Activated T-helper 1 cell treated with anti-CD3 and anti-CD28 coated beads, Interleukin-12 subunit alpha, Interleukin-12 subunit beta, Interleukin-2, Interleukin-4 antibody, amounts not matched to agents 30 ng/mL and 10 ng/mL and 1 ng/mL, durations not matched to agents 14 hours and 24 hours and 36 hours (primary cell): ENCODE measurements at places on chromosomes 5 and 9. TPM values are rescaled to one million over a fixed set of nuclear protein-coding genes. Genes with fewer than 3 reads are reported as not detected.

DNA sequence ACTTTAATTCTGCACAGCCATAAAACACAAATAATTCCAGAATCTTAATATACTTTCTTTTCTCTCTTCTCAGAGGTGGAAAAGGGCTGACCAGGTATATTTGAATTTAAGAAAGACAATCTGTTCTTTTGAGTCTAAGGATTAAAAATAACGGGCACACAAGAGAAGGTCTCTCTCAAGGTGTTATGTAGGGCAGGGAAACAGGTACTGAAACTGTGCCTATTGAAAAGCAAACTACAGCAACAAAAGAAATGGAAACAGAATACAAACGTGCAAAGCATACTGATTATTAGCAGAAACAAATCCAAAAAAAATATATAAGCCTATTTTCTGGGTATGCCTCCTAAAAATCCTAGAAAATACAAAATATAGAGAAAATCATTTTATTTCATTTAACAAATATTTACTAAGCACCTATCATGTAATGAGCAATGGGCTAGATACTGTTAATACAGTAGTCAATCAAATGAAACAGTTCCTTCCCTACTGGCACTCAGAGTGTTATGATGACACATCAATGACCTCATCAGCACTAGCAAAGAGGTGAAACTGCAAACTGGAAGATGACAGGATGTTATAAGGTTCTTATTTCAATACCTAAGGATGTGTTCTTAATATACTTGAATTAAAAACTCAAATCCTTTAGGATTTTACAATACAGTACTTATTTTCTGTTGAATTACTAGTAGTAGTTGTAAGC lies 87.7 kb downstream of the AUH start:
- no peak for DNase-seq
- H3K27ac ChIP-seq: no peak overlapping the region
- no peaks in the 10 kb centered on the region for H3K27me3 ChIP-seq
- peaks cover 23% of the 10 kb centered on the region for H3K4me1 ChIP-seq
- H3K4me3 ChIP-seq: no peak overlapping the region

DNA sequence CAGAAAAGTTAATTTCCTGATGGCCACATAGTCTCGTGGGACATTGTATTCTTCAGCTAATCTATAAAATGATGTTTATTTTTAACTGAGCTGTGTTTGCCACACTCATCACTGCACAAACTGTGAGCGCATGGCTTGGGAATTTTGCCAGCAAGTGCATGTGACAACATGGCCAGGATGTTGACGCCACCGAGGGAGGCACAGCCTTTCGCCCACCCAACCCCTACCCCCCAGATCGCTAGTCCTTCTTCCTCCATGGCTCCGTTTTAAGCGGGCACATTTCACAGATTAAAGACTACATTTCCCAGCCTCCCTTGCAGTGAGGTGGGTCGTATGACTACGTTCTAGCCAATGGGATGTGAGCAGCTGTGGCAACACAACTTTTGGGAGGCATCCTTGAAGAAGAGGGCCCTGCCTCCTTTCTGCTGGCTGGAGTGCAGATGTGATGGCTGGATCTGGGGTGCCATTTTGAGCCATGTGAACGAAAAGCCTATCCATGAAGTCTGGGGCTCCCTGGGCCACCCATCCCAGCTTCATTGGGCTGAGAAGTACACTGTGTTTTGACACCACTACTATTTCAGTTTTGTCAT lies 7.9 kb downstream of the NRARP start:
- peaks cover 4% of the 10 kb centered on the region for H3K4me1 ChIP-seq
- peaks cover 37% of the 10 kb centered on the region for H3K27me3 ChIP-seq
- H3K36me3 ChIP-seq: no peaks in the 10 kb centered on the region
- peak overlapping the region; percentile 34 for H3K27ac ChIP-seq
- no peak for DNase-seq
- H3K4me3 ChIP-seq: peak overlapping the region; percentile 49

SPOCK1 gene
- not detected in 2 replicates for total RNA-seq

DNA sequence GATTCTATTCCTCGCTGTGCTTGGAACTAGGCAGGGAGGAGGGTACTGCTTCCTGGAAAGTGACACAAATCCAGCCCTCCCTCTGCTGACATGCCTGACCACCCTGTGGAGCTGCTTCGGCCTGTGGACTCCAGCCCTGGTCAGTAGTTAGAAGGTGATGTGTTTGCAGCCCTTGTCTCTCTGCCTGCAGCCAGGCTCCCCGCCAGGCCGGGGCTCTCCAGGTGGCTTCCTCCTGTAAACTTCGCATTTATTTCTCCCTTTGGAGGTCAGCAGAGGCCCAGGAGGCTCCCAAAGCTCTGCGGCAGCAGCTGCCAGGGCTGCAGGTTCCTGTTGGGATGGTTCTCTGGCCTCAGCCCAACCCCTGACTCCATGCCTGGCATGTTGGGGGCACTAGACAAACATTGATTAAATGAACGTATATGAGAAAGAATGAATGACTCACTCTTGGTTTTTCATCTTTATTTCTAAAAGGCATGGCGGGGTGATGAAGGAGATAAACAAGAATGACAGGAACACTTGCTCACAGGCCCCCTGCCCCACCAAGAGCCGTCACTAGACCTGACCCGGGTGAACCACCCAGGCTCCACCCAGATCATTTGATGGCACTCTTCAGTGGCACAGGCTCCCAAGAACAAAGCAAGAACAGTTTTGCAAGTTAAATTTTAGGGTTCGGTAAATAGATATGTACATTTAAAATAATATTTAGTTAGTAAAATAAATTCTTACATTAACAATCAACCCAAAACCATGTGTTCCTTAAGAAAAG lies 8.4 kb upstream of the IRX2 start:
- peaks cover 3% of the 10 kb centered on the region for H3K36me3 ChIP-seq
- peaks cover 25% of the 10 kb centered on the region for H3K27me3 ChIP-seq
- H3K4me3 ChIP-seq: no peak overlapping the region
- H3K27ac ChIP-seq: no peak overlapping the region
- no peak for DNase-seq
- H3K4me1 ChIP-seq: no peaks in the 10 kb centered on the region

ISL1 gene
- total RNA-seq: not detected in 2 replicates

DNA sequence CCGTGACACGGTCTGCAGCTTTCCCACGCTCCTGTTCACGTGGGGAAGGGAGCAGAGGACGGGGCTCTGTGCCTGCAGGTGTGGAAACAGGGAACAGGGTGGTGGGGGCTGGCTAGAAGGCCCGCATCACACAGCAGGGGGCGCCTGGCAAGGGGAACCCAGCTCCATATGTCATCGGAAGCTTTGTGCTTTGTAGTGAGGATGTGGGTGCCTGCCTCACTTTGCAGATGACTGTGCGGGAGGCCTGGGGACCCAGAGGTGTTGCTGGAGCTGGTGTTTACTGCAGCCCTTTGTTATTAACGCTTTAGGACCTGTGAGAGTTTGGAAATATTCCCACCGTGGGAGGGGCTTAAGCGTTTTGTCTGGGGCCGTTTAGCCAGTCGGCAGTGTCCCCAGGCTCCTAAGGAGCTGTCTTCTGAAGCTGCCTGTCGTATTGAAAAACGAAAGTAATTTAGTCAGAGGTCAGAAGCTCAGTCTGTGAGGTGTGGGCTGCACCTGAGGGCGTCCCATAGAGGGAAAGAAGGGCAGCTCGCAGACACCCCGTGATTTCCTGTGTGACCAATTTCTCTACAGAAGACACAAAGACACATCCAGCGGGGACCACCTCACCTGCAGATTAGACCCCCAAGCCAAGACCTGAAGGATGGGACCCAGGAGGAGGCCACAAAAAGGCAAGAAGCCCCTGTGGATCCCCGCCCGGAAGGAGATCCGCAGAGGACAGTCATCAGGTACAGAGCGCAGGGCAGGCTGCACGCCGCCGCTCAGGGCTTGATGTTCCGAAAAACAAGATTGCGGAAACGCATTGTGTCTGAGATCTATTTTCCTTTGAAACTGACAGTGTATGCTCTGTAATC lies 9.1 kb downstream of the MAN1B1 start:
- peak overlapping the region; percentile 72 for H3K4me3 ChIP-seq
- peaks cover 23% of the 10 kb centered on the region for H3K4me1 ChIP-seq
- DNase-seq: peak; percentile 83
- H3K27ac ChIP-seq: peak overlapping the region; percentile 93
- H3K27me3 ChIP-seq: no peaks in the 10 kb centered on the region

GRCh38 chr9:21585756-21586752 lies 103.9 kb upstream of the IFNE start:
- no peak overlapping the region for H3K4me3 ChIP-seq
- H3K27me3 ChIP-seq: peaks cover under 1% of the 10 kb centered on the region
- H3K27ac ChIP-seq: no peak overlapping the region
- DNase-seq: no peak

DNA sequence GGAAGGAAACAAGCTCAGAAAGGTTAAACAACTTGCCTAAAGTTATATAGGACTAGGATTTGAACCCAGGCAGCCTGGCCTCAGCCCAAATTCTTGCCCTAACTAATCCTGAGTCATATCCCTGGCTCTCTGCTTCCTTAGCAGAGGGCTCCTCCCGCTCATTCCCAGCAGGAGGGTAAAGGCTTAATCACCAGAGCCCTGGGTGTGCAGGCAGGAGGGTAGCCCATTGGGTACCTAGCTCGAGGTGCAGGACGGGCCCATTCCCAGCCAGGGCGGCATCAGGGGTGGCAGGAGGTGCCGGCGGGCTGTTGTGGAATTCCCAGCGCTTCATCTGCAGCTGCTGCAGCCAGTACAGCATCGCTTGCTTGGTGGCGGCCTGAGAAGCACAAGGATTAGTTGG lies 3.9 kb downstream of the TBC1D2 start:
- peaks cover 3% of the 10 kb centered on the region for H3K27me3 ChIP-seq
- DNase-seq: no peak
- no peak overlapping the region for H3K4me3 ChIP-seq
- H3K27ac ChIP-seq: no peak overlapping the region
- no peaks in the 10 kb centered on the region for H3K36me3 ChIP-seq

DNA sequence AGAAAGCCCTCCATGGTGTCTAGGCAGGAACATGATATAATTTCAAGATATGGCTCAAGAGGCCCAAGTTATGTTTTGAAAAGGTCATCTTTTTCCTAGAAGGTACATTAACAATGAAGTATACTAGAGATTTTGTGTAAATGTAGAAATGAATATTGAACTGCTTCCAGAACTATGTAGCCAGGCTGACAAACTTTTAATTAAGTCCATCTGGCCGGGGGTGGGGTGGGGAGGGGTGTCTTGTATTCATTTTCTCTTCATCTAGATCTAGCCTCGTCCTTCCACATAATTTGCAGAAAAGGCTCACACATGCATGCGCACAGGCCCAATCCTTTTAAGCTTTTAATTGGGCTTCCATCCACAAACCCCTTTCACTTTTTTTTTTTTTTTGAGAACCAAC lies 323.3 kb downstream of the ARL15 start:
- DNase-seq: no peak
- H3K4me3 ChIP-seq: no peak overlapping the region
- peaks cover 1% of the 10 kb centered on the region for H3K36me3 ChIP-seq
- H3K27me3 ChIP-seq: no peaks in the 10 kb centered on the region
- H3K27ac ChIP-seq: no peak overlapping the region

DNA sequence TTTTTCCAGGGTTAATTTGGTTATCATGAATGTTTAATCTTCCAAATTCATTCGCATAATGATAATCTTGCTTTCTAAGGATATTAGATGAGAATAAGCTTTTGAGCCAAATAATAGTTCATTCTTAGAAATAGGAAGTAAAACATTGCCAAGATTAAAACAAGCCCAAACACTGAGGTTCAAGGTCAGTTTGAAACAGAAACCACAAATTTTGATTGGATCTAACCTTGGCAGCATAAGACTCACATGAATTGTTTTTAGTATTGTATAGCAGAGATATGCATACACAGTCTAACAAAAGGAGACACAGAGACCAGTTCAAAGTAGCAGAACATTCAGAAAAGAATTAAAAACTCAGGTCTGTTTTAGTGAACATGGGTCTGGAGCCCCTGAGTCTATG lies 43.4 kb upstream of the VCAN start:
- peaks cover 2% of the 10 kb centered on the region for H3K27me3 ChIP-seq
- H3K27ac ChIP-seq: no peak overlapping the region
- H3K4me1 ChIP-seq: no peaks in the 10 kb centered on the region
- no peak for DNase-seq
- H3K4me3 ChIP-seq: no peak overlapping the region

DNA sequence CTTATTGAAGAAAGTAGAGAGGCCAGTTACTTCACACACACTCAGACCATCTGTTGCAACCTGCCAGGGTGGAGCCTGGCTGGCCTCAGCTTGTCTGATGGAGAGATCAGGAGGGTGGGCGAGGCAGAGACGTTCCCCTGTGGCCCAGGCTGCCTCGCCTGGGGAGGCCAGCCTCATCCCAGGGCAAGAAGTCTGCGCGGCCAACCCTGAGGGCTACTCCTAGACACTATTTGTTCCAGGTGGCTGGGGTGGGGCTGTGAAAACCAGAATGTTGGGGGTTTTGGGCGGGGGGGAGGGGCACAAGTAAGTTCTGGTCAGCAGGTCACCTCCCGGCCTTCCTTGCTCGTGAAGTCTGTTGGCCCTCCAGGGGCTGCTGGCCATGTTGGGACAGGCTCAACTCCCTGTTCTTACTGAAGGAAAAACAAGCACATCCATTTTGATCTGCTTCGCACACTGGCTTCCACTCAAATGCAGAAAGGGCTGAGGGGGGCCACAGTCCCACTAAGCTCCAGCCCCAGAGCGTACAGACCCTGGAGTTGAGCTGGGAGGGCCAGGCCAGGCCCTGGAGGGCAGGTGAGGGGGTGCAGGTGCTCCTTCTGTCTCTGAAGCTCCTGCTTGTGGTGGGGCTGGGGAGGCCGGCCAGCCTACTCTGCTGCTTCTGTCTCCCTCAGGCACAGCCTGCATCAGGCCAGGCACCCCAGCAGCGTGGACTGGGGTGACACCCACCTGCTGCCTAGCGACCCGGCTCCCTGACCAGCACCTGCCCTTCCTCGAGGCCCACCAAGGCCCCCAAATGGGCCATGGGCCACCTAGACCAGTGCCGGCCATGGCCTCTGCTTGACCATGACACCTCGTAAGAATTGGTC lies 46.6 kb downstream of the SECISBP2 start:
- H3K36me3 ChIP-seq: peaks cover 17% of the 10 kb centered on the region
- no peak for DNase-seq
- no peaks in the 10 kb centered on the region for H3K27me3 ChIP-seq
- H3K4me3 ChIP-seq: no peak overlapping the region

DNA sequence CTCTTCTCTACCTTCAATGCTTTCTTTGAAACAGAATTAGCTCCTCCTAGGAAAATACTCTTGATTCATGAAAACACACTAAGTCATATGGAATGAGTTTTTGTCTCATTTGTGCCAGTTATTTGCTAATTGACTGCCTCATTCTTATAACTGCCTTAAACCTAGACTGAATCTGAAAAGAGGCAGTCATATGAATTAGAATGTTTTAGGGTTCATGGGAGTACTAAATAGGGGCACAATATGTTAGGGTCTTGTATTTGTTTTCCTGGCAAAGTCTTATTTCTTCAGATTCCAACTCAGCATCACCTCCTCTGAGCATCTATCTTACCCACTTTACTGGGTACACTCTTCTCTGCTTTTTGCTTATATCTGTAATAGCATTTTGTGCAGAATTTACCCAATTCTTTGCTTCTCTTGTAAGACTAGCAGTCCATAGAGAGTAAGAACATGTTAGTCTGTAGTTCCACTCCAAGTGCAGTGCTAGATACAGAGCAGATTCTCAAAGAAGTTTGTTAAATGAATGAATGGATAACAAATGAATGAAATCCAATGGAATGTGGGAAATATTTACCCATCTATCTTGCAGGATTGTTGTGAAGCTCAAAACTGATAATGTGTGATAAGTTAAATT lies 43.9 kb upstream of the ALDH1A1 start:
- no peaks in the 10 kb centered on the region for H3K4me1 ChIP-seq
- no peaks in the 10 kb centered on the region for H3K36me3 ChIP-seq
- DNase-seq: no peak
- no peak overlapping the region for H3K27ac ChIP-seq
- H3K27me3 ChIP-seq: peaks cover 5% of the 10 kb centered on the region
